ENCODE measurements at places on chromosomes 4 and X.
A peak's percentile ranks its signal among the peaks of the same experiment; 100 is the strongest.

- DNase-seq: no peak
Measured at GRCh38 chr4:159138436-159138835, 35.6 kb downstream of the RAPGEF2 start.

- DNase-seq: no peak
Measured at GRCh38 chr4:147785129-147785528, 53.2 kb downstream of the ARHGAP10 start.

- no peak for DNase-seq
Measured at GRCh38 chr4:56512166-56512565, 6.6 kb downstream of the ARL9 start.

DNA sequence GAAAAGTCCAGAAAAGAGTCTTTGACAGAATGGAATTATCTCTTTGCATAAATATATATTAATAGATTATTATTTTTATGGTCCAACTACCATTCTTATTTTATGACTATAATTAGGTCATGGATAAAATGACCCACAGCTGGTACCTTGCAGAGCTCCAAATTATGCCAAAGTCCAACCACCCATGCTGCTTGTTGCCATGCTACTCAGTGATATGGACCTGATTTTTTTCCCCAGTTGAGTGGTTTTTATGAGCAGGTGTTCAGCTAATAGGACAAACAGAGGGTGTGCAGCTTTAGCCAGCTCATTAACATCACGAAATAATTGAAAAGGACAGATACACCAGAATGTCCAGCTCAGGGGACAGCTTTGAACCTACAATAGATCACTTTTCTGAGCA lies 9.7 kb downstream of the HOPX start:
- no peak for DNase-seq

GRCh38 chr4:70356185-70356584 lies 4.4 kb upstream of the SMR3A start:
- no peak for DNase-seq

GRCh38 chrX:55663584-55663983 lies 40.4 kb downstream of the FOXR2 start:
- peak; percentile 12 for DNase-seq

DNA sequence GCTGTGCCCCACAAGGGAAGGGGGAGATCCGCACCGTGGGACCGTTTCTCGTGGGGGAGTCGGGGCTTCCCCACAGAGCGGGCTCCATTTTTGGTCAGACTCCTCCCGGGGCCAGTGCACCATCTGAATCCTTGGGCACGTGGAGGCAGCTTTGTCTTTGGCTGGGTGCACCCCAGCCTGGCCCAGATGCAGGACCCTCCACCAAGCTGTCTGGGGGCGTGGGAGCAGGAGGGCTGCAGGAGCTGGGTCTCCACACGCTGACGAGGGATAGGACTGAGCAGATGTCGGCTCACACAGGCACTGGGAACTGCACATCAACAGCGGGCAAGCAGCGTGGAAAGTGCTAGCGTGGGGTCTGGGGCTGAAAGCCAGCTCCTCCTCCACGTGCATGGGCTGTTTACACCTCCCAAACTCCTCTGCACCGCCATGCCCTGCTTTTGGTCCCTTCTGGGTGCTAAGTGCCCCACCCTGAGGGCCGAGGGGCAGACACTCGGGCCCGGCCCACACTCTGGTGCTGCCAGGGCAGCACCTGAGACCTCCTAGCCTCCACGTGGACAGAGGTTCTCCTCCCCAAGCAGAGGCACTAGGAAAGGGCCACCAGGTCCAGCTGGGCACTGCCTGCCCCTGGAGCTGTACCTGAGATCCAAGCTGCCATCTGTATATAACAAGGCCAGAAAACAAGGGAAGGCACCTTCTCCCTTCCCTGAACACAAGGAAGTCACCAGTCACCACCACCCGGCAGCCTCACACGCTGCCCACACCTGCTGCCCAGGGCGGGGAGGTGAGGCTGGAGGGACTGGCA lies 13.8 kb downstream of the DGKQ start:
- no peak for DNase-seq

Measured in Kasumi-1 (cell line).